ENCODE measurements at places on chromosomes 16 and 17.

- no peak for DNase-seq
Measured at GRCh38 chr17:409308-409847, 56.8 kb upstream of the RPH3AL start.

- DNase-seq, result no peak
Measured at GRCh38 chr16:68740628-68741346, 3.7 kb downstream of the CDH1 start.

GRCh38 chr16:66601471-66601870, 3.0 kb upstream of the CMTM3 start:
- DNase-seq, result no peak

DNA sequence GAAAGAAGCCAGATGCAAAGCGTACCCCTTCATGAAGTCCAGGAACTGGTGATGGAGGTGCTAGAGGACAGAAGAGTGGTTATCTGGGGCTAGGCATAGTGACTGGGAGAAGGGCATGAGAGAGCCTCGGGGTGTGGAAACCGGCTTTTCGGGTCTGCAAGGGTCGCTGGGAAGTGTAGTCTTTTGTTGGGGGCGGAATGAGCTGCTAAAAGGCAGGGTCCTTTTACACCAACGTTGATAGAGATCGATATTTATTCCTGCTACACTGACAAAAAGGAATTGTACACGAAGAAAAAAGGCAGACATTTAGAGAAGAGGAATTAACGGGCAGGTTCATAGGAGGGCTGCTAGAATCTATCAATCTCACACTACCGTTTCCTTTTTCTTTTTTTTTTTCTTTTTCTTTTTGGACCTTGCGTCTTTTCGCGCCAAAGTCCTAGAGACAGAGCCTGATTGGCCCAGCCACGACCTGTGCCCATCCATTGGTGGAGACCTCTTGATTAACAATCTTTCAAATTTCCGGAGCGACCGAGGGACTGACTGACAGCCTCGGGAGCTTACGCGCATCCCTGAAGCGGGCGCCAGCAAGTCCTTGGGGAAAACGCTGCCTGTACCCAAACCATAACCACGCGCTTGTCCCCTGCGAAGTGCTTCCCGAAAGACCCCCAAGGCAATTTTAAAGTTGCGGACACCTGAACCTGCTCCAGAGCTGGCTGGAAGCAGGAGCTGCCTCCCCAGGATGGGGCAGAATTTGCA, 27.7 kb upstream of the DHRS7B start:
- peak; percentile 72 for DNase-seq

- no peak for DNase-seq
Measured at GRCh38 chr17:67390006-67390645, 13.0 kb downstream of the PITPNC1 start.

- no peak for DNase-seq
Measured at GRCh38 chr16:12837756-12838155, 34.1 kb upstream of the CPPED1 start.

DNA sequence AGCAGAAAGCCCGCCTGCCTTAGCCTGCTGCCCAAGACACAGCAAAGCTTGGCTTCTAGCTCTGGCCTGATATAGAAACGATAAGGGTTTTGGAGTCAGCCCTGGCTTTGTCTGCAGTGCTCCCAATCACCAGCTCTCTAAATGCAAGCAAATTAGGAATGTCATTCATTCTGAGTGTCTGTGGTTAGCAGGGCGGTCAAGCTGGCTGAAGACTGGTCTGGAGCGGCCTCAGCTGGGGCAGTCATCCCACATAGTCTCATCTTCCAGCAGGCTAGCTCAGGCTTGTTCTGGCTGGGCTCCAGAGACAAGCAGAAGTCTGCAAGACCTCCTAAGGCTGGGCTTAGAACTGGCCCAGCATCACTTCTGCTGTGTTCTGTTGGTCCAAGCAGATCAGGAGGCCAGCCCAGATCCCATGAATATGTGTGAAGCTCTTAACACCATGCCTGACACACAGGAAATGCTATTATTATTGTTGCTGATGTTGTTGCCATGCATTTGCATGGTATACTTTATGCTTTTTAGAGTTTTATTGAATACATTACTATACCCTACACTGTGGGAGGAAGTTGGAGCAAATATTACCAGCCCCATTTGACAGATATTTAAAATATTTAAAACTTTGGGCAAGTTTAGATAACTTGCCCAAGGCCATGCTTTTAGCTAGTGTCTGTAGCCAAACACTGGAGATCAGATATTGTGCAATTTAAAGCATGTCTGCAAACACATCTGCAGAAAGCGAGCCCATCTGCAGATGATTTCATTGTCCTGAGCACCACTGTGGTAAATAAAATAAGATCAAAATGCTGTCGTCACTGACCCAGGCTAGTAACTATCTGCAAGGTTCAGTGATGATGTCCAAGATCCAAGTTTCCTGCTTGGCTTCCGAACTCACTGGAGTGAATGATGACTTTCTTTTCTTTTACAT, 24.8 kb downstream of the TMC7 start:
- DNase-seq, result no peak

GRCh38 chr17:31431098-31431851, 39.8 kb downstream of the RAB11FIP4 start:
- peak; percentile 51 for DNase-seq

- DNase-seq, result no peak
Measured at GRCh38 chr17:19410091-19410490, 941 bp upstream of the RNF112 start.

GRCh38 chr16:85445779-85446222, 167.3 kb upstream of the GSE1 start:
- DNase-seq, result no peak

DNA sequence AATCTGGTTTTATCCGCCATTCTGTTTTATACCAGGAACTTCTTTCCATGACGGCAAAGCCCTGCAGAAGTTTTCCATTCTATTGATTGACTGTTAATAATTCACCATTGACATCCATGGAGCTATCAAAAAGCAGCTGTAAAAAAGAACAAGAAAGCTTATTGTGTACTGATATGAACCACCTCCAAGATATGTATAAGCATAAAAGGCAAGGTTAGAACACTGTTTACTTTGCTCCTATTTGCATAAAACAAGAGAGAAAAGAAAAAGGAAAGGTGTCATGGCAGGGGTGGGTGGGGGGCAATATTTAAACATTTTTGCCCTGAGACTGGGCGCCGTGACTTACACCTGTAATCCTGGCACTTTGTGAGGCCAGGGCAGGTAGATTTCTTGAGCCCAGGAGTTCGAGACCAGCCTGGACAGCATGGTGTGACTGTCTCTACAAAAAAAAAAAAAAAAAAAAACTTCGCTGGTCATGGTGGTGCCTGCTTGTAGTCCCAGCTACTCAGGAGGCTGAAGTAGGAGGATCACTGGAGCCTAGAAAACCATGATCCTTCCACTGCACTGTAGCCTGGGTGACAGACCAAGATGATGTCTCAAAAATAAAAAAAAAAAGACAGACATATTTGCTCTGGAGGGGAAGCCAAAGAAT, 52.5 kb downstream of the TMEM114 start:
- no peak for DNase-seq

DNA sequence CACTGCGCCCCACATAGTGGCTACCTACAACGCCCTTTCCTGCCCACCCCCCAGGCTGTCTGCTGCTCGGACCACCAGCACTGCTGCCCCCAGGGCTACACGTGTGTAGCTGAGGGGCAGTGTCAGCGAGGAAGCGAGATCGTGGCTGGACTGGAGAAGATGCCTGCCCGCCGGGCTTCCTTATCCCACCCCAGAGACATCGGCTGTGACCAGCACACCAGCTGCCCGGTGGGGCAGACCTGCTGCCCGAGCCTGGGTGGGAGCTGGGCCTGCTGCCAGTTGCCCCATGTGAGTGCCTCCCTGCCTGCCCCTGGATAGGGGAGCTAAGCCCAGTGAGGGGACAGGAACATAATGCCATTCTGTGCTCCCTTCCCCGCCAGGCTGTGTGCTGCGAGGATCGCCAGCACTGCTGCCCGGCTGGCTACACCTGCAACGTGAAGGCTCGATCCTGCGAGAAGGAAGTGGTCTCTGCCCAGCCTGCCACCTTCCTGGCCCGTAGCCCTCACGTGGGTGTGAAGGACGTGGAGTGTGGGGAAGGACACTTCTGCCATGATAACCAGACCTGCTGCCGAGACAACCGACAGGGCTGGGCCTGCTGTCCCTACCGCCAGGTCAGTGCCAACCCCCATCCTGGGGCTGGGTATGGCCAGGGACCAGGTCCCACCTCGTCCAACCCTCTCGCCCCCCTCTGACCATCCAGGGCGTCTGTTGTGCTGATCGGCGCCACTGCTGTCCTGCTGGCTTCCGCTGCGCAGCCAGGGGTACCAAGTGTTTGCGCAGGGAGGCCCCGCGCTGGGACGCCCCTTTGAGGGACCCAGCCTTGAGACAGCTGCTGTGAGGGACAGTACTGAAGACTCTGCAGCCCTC, 7.1 kb downstream of the GRN start:
- no peak for DNase-seq

DNA sequence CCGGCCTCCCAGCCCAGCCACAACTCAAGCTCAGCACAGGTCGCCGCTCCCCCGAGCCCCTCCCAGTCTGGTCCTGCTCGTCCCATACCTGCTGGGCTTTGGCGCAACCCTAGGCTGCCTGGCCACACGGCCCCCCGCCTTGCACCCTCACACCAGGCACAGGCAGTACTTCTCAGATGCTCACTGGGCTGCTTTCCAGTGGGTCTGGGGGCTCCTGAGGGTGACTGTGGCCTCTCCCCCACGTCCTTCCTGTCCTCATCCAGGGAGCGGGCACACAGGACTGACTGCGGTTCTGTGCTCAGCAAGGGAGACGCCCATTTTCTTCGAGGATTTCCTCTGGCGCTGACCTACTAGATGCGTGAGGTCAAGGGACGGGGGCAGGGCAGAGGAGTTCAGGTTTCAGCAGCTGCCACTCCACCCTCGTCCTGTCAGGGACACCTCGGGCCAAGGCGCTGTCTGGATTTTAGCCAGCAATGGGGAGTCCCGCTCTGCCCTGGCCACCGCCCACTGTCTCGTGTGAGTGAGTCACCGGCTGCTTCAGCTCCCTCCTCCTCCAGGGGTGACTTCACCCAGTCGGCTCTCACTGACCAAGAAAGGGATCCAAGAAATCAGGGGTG, 115.8 kb downstream of the NPIPB11 start:
- peak; percentile 85 for DNase-seq

GRCh38 chr17:34556931-34557330, 22.5 kb upstream of the TMEM132E start:
- no peak for DNase-seq

DNA sequence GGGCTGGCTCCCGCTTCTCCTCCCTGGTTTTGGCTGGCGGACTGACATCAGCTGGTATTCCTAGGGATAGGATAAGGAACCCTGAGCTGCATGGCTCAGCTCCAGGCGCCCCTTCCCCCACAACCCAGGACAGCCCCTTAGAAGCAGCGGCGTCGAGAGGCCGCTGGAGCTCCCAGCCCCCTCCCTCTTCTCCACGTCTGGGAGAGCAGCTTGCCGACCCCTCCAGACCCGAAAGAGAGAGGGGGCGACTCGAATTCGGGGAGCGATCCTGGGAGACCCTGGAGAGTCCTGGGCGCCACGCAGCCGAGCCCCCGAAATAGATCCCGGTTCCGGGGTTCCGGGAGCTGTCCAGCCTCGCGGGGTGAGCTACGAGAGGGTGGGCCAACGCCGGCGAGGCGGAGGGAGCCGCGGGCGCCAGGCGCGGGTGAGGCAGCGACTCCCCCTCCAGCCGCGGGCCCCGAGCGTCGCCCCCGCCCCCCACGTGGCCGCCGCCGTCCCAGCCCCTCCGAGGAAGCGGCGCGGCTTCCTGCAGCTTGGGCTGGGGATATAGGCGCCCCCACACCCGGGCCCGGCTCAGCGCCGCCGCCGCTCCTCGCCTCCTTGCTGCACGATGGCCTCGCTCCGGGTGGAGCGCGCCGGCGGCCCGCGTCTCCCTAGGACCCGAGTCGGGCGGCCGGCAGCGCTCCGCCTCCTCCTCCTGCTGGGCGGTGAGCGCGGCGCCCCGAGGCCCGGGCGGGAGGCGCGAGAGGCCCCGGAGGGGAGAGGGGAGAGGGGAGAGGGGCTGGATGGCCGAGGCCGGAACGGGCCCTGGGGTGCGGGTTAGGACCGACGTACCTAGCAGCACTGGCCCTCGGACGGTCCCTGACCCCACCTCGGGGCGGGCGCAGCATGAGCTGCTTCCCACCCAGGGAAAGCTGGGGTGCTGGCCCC, at the start of gene RAMP2:
RAMP2 (plus strand) TSS at position 576 of the 930 bp plus-strand sequence; CDS start at position 611, 35 bp downstream.
- DNase-seq, result no peak

- no peak for DNase-seq
Measured at GRCh38 chr16:2040787-2041522, 6.7 kb downstream of the NTHL1 start.

DNA sequence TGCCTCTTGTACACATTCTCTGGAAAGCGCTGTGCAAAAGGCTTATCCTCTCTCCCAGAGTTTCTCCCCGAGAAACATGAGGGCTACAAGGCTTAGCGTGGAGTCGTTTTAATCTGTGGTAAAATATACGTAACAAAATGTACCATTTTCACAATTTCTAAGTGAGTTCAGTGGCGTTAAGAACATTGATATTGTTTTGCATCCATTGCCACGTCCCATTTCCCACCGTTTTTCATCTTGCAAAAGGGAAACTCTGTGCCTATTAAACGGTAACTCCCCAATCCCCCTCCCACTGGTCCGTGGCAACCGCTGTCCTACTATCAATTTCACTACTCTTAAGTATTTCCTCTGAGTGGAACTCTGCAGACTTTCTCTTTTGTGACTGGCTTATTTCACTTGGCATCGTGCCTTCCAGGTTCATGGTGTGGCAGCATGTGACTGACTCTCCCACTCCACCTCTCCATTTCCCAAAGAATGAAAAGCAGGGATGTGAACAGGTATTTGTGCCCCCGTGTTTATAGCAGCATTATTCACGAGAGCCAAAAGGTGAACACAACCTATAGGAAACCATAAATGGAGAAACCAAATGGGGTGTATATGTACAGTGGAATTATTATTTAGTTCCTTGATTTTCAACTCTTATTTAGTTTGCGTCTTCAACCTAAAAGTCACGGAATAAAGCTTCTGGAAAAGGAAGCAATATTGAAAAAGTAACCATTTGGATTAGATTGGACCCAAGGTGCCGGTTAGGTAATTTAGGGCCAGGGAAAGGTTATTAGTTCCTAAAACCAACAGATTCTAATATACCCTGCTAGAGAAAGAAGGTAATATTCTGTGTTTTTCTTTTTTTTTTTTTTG, 1.1 kb upstream of the USP32 start:
- peak; percentile 65 for DNase-seq

DNA sequence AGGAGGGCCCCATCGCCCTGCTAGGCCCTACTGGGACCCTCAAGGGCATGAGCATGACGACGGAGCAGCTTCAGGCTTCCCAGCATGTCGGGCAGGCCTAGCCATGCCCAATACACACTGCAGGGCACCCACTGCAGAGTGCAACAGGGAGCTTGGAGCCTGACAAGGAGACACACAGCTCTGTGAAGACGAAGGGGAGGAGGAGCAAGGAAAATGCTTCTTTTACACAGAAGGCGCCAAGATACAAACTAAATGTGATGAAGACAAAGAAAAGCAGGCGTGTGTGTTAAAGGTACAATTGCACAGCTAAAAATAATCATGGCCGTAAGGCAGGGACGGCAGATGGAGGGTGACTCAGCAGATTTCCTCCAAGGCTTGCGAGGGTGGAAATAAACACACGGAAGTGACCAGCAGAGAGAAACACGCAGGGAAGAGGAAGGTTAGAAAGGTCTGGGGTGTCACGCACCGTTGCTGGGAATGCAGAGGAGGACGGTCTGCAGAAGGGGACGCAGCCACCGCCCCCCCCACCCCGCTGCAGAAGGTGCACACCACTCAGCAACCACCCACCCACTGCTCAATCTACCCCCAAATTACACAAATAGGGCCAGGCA, 108.5 kb downstream of the ZNF778 start:
- DNase-seq, result peak; percentile 55
